ENCODE measurements at places on chromosomes 12 and 14. TPM values are rescaled to one million over a fixed set of nuclear protein-coding genes. Genes with fewer than 3 reads are reported as not detected.

GRCh38 chr12:2794191-2794735 lies 507 bp upstream of the FKBP4 start:
- no peak for DNase-seq

DNA sequence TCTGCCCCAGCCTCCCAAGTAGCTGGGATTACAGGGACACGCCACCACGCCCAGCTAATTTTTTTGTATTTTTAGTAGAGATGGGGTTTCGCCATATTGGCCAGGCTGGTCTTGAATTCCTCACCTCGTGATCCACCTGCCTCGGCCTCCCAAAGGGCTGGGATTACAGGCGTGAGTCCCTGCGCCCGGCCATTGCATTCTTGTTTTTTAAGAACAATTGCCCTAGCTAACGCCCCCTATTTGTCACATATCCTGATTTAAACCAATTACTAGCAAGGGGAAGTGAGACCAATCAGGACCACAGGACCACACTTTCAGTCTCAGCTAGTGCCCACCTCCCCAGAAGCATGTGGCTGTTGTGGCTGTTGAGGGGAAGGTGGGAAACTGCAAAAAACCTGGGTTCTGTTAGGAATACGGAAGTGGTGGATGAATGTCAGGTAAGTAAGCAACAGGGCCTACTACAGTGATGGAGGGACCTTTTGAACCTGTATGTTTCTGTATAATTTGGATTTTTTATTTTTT lies 37.8 kb upstream of the NFYB start:
- DNase-seq: no peak

DNA sequence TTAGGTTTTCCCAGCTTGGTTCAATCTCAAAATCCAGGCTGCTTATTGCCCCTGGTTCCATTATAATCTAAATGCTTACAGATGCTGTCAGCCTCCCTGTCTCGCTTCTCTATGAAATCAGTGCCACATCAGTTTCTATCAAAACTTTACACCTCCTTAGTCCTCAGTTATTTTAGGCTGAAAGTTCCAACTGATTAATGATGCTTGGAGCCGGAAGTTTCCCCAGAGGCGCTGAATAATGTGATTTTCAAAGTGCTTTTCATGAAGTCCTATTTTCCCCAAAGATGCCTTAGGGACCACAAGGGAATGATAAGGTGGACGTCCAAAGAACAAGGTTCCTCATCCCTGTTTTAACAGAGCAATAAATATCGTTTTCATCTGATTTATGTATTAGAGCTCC lies 262.4 kb upstream of the RMST start:
- no peak for DNase-seq

GRCh38 chr12:1844661-1845409 lies 24.5 kb downstream of the LRTM2 start:
- DNase-seq: no peak

- DNase-seq: no peak
Observed at GRCh38 chr12:49439042-49439441, 71.8 kb downstream of the SPATS2 start.

DNA sequence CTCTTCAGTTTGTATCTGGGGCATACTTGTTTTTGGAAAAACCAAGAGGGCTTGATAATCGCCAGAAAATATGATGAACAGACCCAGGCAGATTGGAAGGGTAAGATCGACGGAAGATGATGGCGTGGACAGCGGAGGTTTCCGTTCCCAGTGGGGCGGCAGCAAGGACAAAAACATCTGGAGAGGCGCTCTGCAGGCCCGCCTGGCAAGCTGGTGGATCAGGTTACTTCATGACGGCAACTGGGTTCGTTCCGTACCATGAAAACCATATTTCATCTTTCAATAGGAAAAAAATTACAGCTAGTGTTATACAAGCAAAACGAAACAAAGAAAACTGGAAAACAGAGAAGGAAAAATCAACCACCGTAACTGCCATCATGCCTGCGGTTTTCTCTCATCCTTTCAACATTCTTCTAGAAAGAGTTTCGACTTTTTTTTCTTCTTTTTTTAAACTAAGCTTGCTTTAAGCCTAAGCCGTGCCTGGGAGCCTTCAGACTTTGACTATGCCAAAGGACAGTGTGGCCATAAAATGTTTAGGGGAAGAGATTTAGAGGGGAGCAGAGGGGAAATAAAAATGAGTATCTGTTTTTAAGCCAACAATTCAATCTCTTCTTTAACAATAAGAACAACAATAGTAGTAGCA lies 210.5 kb downstream of the FOXN3 start:
- DNase-seq: no peak

- DNase-seq: no peak
Observed at GRCh38 chr12:96465896-96466295, 23.5 kb upstream of the CFAP54 start.

Gene KRT78
- total RNA-seq: not detected

Gene B3GNT4
- total RNA-seq: not detected

Gene CCDC175
- not detected for total RNA-seq

Gene KLRB1
- 1.1 TPM for total RNA-seq

Gene SERPINA10
- total RNA-seq: not detected

Gene RPGRIP1
- total RNA-seq: 0.79 TPM
